ENCODE measurements at places on chromosomes 11 and 22.

DNA sequence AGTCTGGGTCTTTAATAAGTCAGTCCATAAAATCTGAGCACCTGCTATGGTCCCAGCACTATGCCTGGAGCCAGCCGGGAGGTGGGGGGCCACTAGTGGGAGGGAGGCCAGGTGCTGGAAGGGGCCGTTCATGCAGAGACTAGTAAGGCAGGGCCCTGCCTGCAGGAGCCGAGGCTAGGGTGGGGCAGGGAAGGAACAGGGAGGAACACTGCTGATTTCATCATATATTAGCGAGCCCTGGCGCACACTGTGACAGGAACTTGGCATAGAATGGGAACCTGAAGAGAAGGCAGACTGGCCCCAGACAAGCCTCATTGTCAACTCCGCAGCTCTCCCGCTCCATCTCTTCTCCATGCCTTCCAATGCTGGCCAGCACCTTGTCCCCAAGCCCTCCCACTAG is 7.1 kb downstream of the VSIG10L2 start:
- no peak for DNase-seq

DNA sequence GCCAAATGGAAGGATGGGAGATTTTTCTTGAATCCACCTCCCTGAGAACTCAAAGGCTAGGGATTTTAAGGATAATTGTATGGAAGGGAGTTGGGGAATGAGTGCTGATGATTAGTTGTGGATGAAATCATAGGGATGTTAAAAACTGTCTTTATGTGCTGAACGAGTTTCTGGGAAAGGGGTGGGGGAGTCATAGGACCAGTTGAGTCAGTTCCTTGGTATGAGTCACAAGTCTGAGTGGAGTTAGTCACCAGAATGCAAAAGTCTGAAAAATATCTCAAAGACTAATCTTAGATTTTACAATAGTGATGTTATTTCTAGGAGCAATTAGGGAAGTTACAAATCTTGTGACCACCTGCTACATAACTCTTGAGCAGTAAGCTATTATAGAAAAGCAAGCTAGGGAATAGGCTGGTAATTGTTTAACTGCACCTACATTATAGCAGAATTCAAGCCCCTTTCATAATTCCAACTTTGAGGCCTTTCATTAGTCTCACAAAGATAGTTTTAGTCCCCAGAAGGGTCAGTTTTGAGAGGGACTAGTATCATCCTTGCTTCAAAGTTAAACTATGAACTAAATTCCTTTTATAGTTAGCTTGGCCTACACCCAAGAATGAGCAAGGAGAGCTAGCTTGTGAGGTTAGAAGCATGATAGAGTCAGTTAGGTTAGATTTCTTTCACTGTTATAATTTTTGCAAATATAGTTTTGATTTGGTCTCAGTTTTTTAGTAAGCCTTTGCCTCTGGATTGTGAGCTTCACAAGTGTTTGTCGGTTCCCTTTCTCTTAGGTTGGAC is 668.0 kb downstream of the ETS1 start:
- DNase-seq = no peak

DNA sequence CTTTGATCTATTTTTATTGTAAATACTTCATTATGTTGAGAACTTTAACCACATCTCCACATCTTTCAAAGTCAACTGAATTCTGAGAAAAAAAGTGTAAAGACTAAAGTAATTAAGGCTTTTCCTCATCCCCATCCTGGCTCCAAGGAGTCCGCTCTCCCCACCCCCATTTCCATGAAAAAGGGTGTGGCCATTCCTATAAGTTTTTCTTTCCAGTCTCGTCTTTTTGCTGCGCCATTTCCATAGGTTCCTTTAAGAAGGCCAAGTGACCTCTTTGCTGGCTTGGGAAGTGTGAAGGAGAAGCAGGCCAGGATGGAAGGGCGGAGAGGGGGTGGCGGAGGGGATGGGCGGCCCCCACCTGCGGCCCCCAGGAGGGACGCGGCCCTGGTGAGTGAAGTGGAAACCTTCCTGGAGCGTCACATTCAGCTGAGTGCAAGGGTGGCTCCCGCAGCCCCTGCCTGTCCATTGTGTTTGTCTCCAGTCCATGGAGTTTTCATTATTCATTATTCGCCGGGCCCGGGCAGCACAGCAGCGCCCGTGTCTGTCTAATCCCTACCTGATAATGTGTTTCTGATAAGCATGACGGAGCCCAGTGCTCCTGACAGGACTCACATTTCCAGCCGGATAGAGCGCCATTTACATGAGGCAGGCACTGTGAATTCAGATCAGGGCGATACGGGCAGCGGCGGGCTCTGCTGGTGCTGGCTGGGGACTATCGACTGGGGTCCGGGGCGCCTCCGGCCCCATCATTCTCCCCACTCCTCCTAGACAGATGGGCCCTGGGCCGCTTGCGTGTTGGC is 739.8 kb downstream of the OPCML start:
- DNase-seq = no peak

GRCh38 chr11:34216706-34217105 is 111.3 kb downstream of the NAT10 start:
- no peak for DNase-seq

- DNase-seq = no peak
These were observed 45.3 kb downstream of the USP35 start for GRCh38 chr11:78234006-78234405.

DNA sequence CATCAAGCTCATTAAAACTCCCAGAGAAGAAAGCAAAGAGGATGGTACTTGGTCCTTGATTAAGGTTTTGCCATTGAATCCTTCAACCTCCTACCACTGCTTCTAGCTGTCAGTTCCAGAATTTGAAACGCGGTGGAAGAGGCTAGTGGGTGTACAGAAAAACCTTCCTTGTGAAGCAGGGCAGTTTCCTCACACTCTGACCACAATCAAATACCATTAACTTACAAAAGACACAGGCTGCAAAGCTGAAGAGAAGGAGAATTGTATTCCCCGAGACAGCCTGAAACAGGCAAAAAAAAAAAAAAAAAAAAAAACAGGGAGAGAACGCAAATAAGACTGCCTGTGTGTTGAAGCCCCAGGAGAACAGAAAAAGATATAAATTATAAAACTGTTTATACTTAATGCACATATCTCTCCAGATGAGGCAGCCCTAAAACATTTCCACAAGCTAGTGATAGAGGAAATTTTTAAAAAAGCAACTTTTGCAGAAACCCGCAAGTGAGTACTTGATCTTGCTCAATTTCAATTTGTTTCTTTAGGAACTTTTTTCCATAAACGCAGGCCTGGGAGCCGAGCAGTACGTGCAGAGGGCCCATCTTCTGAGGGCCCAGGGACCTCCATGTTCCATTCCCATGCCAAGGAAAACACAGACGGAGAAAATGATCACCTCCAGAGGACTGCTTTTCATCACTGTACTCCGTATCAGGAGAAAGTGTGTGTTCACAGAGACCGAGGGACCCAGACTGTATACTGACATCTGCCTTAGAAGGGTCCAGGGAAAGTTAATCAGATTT is 218.7 kb upstream of the BLID start:
- no peak for DNase-seq

- DNase-seq = no peak
These were observed 63.7 kb upstream of the NNMT start for GRCh38 chr11:114232400-114233059.

GRCh38 chr11:41281131-41281742 is 178.2 kb downstream of the LRRC4C start:
- DNase-seq = no peak

- no peak for DNase-seq
These were observed 25.0 kb upstream of the KRTAP5-7 start for GRCh38 chr11:71502026-71502425.

DNA sequence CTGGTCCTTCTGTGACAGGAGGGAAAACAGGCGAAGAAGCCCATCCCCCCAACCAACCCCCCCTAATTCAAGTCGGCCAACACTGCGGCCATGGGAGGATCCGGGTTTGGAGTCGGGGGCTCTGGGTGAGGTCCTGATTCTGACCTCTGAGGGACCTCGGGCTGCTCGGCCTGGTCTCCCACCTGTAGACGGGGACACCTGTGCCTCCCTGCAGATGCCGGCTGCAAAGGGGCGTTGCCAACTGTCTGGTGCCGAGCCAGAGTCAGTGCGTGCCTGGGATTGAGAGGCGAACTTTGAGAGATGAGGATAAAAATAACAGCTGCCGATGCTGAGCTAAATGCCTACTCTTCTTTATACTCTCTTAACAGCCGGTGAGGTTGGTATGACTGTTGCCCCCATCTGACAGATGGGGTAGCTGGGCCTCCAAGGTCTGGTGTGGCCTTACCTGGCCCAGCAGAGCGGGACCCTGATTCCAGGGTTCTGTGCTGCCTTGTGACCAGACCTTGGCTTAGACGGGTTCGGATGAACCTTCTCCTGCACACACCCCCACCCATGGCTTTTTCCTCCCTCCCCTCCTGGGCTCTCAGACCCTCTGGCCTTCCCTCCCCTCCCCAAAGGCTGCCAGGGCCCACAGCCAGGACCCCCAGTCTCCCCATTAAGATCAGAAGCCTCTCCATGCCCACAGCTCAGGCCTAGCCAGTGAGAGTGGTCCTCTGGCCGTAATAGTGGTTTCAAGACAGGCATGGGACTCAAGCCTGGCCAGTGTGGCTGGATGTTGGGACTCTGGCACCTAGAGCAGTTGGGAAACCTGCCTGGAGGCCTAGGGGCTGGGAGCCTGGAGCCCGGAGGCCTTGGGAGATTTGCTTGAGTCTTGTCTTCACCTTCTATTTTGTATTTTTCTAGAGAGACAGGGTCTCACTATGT is 41.7 kb downstream of the KCNJ4 start:
- no peak for DNase-seq

GRCh38 chr11:69466039-69466438 is 15.4 kb upstream of the LINC01488 start:
- DNase-seq = no peak

DNA sequence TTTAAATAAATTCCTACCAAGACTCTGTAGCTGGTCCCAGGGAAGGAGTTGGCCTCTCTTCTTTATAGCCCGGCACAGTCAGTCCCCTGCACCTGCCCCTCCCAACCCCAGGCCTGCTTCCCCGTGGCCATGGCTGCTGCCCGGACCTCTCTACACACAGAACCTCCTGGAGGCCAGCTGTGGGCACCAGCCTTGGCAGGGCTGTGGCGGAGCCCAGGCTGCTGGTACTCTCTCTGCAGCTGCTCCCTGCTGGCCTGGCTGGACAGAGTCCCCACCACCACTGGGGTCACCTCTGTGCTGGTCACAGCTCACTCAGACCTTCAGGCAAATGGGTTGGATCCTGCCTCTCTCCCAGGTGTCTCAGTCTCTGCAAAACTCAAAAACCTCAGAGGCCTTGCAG is 69.3 kb downstream of the LRP5 start:
- no peak for DNase-seq

DNA sequence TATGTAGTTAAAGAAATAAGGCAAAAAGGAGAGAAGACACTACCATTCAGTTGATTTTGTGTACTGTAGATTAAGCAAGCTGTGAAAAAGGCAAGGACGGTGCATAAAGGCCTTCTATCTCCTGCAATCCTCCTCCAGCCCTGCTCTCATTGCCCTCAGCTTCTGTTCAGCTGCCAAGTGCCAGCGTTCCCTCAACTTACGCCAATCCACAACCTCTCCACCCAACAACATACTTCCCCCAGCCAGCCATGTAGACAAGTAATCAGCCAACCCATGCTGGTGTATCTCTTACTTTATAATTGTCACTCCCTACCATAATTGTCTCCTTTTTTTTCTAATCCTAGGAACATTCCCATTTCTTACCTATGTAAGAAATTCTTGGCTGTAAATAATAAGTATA is 30.1 kb upstream of the ANO5 start:
- no peak for DNase-seq

DNA sequence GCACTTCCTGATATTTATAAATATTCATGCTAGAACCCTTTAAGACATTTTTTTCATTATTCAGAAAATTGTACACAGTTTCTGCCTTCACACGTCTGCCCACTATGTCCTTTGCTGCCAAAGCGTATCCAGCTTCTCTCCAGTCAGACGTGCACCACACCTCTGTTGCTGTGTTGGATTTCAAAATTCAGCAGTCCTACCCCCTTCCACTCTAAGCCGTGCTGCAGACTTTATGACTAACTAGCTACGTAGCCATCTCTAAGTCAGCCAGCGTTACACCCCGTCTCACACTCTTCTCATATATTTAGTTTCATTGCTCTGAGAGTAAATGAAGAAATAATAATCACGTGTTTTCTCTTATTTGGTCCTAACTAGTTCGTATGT is 28.2 kb upstream of the OPCML start:
- DNase-seq = no peak

GRCh38 chr22:30036656-30037055 is 43.6 kb upstream of the HORMAD2 start:
- DNase-seq = no peak

DNA sequence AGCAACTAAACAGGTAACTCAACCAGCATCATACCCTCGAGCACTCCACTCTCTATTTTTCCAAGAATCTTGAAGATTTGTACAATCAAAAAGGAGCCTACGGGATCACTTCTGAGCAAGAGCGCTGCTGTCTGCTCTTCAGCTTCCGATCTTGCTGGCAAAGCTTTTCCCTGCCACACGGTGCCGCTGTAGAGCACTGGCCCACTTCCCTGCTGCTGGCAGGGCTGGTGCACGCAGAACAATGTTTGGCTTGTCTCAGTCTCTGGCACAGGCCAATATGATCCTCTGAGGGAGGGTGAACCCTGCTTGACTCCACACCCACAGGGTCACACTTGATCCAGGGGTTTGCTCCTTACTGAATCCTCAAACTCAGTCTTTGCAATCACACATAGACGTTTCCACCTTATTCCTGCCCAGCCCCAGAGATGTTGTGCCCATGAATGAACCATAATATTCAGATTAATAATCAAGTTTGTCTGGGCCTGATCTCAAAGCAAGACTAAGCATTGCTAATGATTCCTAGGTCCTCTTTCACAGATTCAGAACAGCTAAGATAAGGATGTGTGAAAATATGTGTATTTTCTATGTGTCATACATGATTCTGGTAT is 536.6 kb downstream of the SOX6 start:
- peak; percentile 13 for DNase-seq

- DNase-seq = no peak
These were observed 21.1 kb downstream of the EIF3L start for GRCh38 chr22:37870273-37870672.

- no peak for DNase-seq
These were observed 757 bp upstream of the HINFP start for GRCh38 chr11:119120639-119121007.

DNA sequence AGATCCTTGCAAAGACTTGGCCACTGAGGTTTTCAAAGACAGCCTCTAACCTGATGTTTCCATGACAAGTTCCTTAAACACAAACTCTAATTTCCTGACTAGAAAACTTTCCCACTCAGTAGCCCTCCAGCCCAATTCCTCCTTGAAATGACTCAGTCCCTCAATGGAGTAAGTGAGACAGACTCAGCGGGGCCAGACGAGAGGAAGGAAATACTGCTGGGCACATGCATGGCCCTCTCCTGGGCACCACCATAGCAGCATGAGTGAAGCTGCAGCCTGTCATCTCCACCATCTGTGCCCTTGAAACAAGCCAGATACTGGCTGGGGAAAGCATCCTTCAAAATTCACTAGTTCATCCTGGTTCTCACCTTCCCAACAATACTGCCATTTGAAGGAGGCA is 76.2 kb upstream of the GDPD4 start:
- DNase-seq = no peak

Data from stimulated activated CD8-positive, alpha-beta memory T cell treated with anti-CD3 and anti-CD28 coated beads, Interleukin-2, amount 100 ng/mL, for 48 hours (primary cell).